Stimulated activated CD8-positive, alpha-beta memory T cell treated with anti-CD3 and anti-CD28 coated beads, Interleukin-7, amount 100 ng/mL, for 24 hours (primary cell): ENCODE measurements at places on chromosomes 2 and 18.

- DNase-seq: no peak
These were observed 278.9 kb upstream of the HDAC4 start for GRCh38 chr2:239679755-239680154.

DNA sequence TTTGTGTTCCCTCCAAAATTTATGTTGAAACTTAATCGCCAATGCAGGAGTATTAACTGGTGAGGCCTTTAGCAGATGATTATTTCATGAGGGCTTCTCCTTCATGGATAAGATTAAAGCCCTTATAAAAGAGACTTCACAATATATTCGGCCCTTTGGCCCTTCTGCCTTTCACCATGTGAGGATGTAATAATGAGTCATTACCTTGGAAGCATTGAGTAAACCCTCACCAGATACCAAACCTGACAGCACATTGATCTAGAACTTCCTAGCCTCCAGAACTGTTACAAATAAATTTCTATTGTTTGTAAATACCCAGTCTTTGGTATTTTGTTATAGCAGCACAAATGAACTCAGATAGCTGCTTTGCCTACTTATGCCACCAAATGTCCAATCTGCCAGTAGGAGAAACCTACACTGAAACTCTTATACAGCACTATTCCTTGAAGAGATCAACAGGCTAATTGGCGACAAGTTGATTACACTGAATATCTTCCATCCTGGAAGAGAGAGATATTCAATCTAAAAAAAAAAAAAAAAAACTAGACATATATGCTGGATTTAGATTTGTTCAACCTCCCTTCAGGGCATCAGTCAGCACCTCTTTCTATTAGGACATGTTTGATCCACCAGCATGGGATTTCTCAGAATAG lies 125.9 kb upstream of the COL5A2 start:
- DNase-seq: no peak

- no peak for DNase-seq
These were observed 28.1 kb upstream of the ASPRV1 start for GRCh38 chr2:69989441-69990105.

DNA sequence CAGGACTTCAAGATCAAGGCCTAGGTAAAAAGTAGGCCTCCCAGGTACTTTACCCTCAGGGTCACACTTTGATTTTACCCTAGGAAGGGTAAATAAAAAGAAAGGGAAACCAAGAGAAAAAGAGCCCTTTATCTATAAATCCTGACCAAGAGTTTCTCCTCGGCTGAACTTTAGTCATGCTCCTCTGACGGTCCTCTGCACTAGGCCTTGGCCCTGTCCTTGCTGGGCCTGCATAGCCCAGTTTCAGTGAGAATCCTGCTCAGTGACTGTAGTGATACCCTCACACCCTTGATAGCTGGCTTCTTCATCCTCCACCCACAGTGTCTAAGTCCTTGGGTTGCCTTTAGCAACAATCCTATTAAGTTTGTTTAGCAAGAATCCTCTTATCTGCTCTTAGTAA lies 20.5 kb upstream of the ITSN2 start:
- DNase-seq: no peak

GRCh38 chr2:239919774-239920692 lies 105.1 kb downstream of the NDUFA10 start:
- no peak for DNase-seq
